Activated CD4-positive, alpha-beta T cell treated with anti-CD3 and anti-CD28 coated beads, Interleukin-2, Interleukin-6, amounts not matched to agents 100 ng/mL and 50 ng/mL, durations not matched to agents 16 hours and 8 hours (primary cell): ENCODE measurements at places on chromosomes 5 and 9.

DNA sequence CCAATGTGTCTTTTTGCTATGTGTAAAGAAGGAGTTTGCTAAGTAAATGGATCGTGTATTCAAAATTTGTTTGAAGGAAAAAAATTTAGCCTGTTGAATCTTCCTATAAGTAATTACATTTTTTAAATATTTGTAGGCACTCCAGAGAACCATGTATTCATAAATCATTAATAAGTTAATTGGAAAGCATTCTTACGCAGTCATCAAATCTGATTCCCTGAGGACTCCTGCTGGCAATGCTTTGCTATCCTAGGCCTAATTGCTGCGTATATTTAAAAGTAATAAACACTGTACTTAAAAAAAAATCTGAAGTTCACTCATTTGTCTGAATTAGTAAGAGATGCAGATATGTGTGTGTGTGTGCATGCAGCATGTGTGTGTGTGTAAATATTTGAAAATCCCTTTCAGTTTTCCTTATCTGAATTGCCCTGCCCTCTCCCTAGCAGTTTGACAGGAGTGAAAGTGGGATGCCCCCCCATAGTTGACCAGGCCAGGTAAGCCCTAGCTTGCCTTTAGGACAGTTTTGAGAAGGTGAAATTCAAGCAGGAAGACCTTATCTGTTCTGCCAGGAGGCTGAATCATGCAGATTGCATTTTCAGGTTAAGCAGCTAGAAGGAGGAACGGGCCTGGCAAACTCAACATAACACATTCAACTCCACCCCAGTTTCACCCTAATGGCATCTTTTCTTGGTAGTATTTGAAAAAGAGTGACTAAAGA is 81.2 kb upstream of the DNAH5 start:
- DNase-seq, result no peak

GRCh38 chr5:107074996-107075395 is 595.7 kb downstream of the EFNA5 start:
- no peak for DNase-seq

GRCh38 chr9:130186839-130187522 is 14.8 kb downstream of the NCS1 start:
- DNase-seq, result peak; percentile 19

DNA sequence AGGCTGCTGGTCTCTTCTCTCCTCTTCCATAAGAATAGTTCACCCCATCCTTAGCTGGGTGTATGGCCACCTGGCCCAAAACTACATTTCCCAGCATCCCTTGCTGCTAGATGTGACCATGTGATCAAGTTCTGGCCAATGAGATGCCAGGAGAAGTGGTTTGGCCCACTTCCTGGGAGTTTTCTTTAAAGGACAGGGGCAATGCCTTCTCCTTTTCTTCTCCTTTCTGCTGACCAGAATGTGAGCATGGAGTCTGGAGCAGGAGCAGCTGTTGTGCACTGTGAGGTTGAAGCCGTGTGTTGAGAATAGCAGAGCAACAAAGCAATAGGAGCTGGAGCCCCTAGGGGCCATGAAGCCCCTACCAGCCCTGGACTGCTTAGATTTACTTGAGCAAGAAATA is 36.8 kb downstream of the C9orf50 start:
- DNase-seq, result peak; percentile 84

GRCh38 chr5:44389823-44390143 is 563 bp upstream of the FGF10 start:
- DNase-seq, result no peak

GRCh38 chr9:122332083-122332482 is 38.7 kb upstream of the PTGS1 start:
- DNase-seq, result no peak

DNA sequence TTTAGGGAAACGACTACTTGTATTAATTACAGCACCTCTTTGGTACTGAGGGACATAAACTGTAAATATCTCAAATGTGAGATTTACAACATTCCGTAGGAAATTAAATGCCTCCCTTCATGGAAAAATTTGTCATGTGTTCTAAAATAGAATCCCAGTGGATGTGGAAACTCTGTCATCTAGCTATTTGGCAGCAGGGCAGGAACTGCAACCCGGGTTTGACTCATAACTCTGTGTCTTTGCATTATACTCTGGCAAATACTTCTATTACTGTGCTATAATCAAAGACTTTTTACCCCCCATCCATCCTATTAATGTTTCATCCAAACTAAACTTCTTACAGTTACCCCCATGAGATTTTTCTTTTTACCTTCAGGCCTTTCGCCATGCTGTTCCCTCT is 6.6 kb downstream of the PLPPR1 start:
- no peak for DNase-seq

- no peak for DNase-seq
These were observed 27.6 kb downstream of the SGCD start for GRCh38 chr5:156354571-156354970.

DNA sequence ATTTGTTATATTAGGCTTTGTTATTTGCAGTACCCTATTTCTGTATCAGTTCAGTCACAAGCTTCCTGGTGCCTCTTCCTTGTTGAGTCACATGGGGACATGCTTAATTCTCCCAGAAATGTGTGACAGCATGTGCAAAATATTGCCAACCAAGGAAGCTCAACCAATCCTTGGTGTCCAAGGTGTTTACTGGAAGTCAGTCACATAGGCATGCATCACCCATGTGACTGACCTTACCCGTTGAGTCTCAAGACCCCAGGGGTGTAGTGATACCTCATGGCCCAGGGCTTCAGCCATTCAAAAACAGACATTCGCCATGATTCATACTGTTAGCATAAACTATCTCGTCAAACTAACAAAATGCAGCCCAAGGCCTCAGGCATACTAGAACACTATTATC is 9.3 kb upstream of the ANKDD1B start:
- no peak for DNase-seq

DNA sequence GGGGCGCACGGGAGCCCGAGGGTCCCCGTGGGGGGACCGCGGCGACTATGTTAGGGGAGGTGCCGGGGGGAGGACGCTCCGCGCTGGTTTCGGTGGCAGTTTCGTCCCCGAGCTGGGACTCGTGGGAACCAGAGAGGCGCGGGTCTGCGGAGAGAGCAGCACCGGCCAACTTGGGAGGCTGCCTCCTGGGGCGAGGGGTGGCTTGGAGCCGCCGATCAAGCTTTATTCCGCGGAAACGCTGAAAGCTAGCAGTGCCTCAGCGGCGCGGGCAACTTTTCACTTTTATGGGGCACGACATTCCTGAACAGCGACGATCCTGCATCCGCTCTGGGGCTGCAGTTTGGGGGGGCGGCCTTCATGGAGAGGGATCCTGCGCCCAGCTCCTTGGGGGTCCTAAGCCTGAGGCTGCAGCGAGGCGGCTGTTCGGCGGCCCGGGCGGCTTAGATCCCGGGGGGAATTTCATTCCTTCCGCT is 369 bp downstream of the OCLN start:
- DNase-seq, result peak; percentile 3

- DNase-seq, result no peak
These were observed 176.6 kb upstream of the TYRP1 start for GRCh38 chr9:12516573-12516972.
